CD14-positive monocyte (primary cell): ENCODE measurements at places on chromosomes 12 and 14. TPM values are rescaled to one million over a fixed set of nuclear protein-coding genes. Genes with fewer than 3 reads are reported as not detected.

GRCh38 chr12:3579446-3580093 lies 88.6 kb downstream of the PRMT8 start:
- H3K4me1 ChIP-seq = no peaks in the 10 kb centered on the region
- no peak overlapping the region for H3K27ac ChIP-seq
- no peak overlapping the region for H3K4me3 ChIP-seq
- H3K27me3 ChIP-seq = no peaks in the 10 kb centered on the region

GRCh38 chr12:124157406-124157805 lies 137.5 kb upstream of the RFLNA start:
- no peak for DNase-seq
- H3K27me3 ChIP-seq = no peaks in the 10 kb centered on the region
- no peaks in the 10 kb centered on the region for H3K36me3 ChIP-seq
- H3K4me1 ChIP-seq = no peaks in the 10 kb centered on the region
- no peak overlapping the region for H3K27ac ChIP-seq

DNA sequence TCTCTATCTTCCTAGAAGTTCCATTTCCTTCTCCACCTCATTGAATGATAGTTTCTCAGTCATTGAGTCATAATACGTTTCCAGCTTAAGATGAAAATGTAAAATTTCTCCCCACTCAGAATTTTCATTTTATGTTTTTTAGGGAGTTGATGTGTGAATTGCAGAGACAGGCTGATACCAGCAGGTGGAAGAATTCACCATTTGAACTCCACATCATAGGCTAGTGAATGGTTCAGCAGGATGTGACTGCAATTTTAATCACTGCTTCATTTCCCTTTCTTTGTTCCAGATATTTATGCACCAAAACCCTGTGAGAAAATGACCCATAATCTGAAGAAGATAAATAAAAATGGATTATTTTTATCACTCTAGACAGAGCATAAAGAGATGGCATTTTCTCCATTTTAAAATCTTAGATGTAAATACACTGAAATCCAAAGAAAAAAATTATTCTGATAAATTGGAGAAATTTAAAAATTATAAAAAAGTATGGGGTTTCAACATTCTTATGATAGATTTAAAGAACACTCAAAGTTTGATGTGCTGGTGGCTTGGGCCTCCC lies 10.6 kb upstream of the PYGL start:
- H3K36me3 ChIP-seq = no peaks in the 10 kb centered on the region
- no peak overlapping the region for H3K4me3 ChIP-seq
- peaks cover 36% of the 10 kb centered on the region for H3K4me1 ChIP-seq

DNA sequence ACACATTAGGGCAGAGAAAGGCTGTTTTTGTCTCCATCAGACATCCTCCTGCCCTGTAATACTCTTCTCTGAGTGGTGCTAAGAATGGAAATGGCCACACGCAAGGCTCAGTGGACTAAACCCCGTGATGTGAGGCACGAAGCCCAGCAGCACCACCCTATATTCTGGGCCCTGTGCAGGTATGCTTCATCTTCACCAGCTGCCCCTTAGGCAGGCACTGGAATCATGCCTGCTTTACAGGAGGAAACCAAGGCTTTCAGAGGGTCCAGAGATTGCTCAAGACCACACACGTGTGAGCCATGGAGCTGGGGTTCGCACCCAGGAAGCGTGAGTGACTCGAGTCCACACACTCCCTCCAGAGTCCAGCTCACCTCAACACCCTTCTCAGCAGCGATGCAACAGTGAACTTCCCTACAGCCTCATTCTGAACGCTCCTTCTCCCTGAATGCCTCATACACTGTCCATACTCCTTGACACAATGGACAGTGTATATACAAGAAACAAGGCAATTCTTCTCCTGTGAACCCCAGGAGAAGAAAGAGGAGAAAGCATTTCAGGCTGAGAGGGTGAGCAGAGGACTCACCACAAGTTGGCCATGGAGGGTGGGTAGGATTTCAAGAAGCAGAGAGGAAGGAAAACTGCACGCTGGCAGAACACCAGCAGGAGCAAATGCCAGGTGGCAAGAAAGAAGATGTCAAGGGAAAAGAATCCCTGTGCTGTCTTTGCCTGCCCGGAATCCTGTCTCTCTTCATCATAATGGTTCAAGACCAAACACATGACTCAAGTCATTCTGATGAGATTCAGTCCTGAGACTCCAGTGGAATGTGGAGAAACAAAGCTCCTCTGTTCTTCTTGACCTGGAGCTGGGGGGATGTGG lies 39.1 kb downstream of the NT5DC3 start:
- no peak overlapping the region for H3K27ac ChIP-seq
- no peaks in the 10 kb centered on the region for H3K27me3 ChIP-seq
- H3K4me3 ChIP-seq = no peak overlapping the region

DNA sequence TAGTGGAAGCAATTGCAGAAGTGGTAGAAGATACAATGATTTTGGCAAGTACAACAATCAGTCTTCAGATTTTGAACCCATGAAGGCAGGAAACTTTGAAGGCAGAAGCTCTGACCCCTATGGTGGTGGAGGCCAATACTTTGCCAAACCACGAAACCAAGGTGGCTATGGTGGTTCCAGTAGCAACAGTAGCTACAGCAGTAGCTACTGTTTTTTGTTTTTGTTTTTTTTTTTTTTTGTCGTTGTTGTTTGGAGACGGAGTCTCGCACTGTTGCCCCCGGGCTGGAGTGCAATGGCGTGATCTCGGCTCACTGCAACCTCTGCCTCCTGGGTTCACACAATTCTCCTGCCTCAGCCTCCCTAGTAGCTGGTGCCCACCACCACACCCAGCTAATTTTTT lies 47.4 kb downstream of the IFNG-AS1 start:
- no peaks in the 10 kb centered on the region for H3K4me1 ChIP-seq
- H3K36me3 ChIP-seq = no peaks in the 10 kb centered on the region
- no peak overlapping the region for H3K4me3 ChIP-seq
- no peak overlapping the region for H3K27ac ChIP-seq
- no peak for DNase-seq

GRCh38 chr12:25152055-25152454 lies 42.9 kb downstream of the DNAI7 start:
- H3K4me3 ChIP-seq = no peak overlapping the region
- no peaks in the 10 kb centered on the region for H3K27me3 ChIP-seq
- no peak for DNase-seq
- H3K4me1 ChIP-seq = peaks cover 11% of the 10 kb centered on the region

DNA sequence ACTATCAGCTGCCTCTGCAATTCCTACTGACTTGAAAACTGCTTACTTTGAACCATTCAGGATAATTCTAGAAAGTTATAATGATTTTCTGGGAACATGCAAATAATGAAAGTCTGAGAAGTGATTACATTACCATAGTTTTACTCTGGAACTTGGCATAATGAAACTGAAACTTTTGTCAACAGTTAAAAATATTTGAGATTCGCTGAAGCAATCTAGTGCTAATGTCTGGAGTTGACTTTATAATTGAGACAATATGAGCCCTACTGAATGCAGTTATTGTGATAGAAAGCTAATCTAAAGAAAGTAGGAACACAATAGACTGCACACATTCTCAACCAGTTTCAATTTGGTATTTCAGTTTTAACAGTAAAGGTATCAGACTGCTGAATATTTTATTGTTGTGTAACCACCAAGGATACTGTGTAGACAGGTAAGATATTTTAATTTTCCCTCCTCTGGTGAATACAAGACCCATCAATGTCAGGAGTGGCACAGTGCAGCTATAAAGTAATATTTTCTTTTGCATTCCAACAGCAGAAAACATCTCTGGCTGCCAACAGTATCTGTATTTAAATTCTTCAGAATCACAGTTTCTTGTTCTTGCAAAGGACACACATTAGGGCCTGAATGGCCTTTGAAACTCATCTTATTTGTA lies 483.5 kb downstream of the ATP23 start:
- no peak for DNase-seq
- H3K27me3 ChIP-seq = no peaks in the 10 kb centered on the region
- no peaks in the 10 kb centered on the region for H3K4me1 ChIP-seq

DNA sequence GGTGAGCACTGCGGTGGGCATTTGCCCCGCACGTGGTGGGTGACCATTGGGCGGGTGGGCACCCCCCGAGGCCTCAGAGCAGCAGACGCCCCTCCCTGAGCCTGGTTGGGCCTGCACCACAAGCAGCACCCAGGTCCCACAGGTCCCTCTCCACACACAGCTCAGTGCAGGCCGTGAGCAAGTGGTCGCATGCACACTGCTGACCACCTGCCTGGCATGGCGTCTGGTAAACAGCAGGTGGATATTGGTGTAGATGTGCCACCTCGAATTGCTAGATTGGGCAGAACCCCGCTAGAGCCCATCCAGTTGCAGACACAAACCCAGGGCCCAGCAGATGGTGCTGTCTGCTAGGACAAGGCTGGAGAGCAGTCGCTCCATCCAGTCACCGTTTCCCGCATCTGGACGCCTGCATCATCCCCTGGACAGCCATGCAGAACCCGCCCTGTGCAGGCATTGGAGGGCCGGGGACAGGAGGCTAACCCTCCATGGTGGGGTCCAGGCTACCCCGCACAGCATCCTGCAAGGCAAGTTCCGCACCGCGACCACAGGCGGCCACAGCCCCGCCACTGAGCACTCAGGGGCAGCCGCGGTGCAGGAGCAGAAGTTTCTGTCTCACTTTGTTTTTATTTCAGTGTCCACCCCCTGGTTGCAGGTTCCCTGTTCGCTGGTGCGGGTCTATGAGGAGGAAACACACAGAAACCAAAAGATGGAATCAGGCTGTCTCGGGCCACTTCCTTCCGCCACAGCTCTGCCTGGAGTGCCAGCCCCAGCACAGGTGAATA lies 45.6 kb upstream of the RIMBP2 start:
- H3K27me3 ChIP-seq = no peaks in the 10 kb centered on the region
- no peaks in the 10 kb centered on the region for H3K36me3 ChIP-seq
- DNase-seq = no peak
- H3K27ac ChIP-seq = no peak overlapping the region

GRCh38 chr12:82146740-82147139 lies 211.4 kb downstream of the CCDC59 start:
- no peak overlapping the region for H3K27ac ChIP-seq
- H3K4me3 ChIP-seq = no peak overlapping the region
- no peak for DNase-seq
- H3K36me3 ChIP-seq = no peaks in the 10 kb centered on the region
- H3K27me3 ChIP-seq = no peaks in the 10 kb centered on the region

DNA sequence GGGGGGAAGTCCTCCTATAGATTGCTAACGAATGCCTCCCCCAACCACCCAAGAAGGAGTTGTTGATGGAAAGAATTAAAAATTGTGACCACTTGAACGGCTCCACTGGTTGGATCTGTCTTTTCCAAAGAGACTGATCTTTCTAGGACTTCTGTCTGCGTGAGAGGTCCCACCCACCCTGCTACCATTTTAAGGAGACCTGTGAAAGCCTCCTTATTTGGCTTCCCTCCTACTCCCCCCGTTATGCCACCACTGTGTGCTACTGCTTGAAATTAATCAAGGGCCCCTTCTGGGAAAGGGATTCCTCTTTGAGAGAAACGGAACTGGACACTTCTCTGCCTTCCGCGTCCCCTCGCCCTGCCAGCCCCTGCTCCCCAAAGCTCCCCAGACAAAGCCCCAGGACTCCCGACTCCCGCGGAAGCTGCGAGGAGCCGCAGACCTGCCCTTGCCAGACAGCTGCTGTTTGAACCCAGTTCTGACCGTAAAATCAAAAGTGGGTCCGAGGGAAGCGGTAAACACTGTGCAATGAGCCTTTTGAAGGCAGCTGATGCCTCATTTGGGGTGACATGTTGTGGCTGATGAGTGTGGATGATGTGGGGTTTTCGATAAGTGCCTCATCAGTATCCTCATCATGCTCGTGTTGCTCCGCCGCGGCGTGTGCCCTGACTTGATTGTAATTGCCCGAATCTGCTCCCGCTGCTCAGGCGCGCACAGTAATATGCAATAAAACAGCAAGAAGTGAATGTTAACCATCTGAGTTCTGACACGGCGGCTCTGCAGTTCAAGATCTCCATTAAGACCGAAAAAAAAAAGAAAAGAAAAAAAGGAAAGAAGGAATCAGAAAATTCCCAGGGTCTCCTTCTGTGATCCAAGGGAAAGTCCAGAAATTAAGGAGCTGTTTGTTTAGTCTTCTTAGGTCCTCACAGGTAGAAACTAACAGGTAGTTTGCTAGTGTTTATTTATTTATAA lies 48.2 kb downstream of the MBIP start:
- DNase-seq = peak; percentile 1
- peaks cover 8% of the 10 kb centered on the region for H3K4me1 ChIP-seq
- H3K36me3 ChIP-seq = no peaks in the 10 kb centered on the region
- no peak overlapping the region for H3K27ac ChIP-seq
- H3K27me3 ChIP-seq = peaks cover 44% of the 10 kb centered on the region

GRCh38 chr14:84085493-84085892 lies 1444.5 kb upstream of the FLRT2 start:
- DNase-seq = no peak
- H3K27me3 ChIP-seq = no peaks in the 10 kb centered on the region
- H3K4me3 ChIP-seq = no peak overlapping the region

SLCO1B3 gene
- not detected in 2 replicates for polyA plus RNA-seq

C12orf54 gene
- not detected in 2 replicates for polyA plus RNA-seq

YLPM1 gene
- 2.9 TPM for polyA plus RNA-seq

EMP1 gene
- 5.1 and 6.3 TPM in 2 replicates for polyA plus RNA-seq

ARHGAP9 gene
- polyA plus RNA-seq = 494 and 581 TPM in 2 replicates
